Natural killer cell (primary cell): ENCODE measurements at places on chromosomes 12 and 14.

GRCh38 chr12:45377815-45378214 lies 161.9 kb downstream of the ANO6 start:
- DNase-seq, result no peak

- peak; percentile 24 for DNase-seq
Observed at GRCh38 chr14:56555921-56556570, 23.6 kb upstream of the TMEM260 start.

GRCh38 chr14:88616697-88617096 lies 53.9 kb downstream of the ZC3H14 start:
- DNase-seq, result no peak

DNA sequence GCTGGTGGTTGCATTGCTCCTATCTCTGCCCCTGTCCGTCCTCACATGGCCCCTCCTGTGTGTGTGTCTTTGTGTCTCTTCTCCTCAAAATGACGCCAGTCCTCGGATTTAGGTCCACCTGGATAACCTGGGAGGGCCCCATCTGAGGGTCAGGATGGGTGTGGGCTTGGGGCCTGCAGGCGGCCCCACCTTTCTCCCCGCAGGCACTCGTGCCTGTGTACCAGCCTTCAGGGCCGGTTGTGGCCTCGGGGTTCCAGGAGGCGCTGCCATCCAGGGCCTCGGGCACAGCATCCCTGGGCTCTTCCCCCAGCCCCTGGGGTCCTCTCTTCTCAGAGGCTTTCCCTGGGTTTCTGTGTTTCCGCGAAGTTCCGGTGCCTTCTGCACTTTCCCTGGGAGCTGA lies 54.7 kb downstream of the LRCOL1 start:
- DNase-seq, result no peak

DNA sequence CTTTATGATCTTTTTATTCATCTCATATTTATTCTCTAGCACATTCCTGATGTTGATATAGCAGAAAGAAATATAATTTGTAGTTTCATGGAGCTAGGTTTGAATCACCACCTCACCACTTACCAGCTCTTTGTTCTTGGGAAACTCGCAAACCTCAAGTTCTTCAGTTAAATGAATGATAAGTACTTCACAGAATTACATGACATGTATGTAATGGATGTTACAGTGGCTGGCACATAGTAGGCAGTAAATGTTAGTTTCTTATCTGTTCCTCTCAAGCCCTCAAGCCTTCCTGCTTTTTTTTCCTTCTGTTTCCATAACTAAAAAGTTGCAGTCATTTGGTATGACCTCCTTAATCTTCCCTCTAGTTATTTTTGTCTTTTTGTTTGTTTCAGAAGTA lies 54.9 kb downstream of the SPATS2 start:
- no peak for DNase-seq

- no peak for DNase-seq
Observed at GRCh38 chr12:94811611-94812010, 161.3 kb upstream of the TMCC3 start.

- no peak for DNase-seq
Observed at GRCh38 chr14:72876710-72877063, 17.2 kb downstream of the DPF3 start.

DNA sequence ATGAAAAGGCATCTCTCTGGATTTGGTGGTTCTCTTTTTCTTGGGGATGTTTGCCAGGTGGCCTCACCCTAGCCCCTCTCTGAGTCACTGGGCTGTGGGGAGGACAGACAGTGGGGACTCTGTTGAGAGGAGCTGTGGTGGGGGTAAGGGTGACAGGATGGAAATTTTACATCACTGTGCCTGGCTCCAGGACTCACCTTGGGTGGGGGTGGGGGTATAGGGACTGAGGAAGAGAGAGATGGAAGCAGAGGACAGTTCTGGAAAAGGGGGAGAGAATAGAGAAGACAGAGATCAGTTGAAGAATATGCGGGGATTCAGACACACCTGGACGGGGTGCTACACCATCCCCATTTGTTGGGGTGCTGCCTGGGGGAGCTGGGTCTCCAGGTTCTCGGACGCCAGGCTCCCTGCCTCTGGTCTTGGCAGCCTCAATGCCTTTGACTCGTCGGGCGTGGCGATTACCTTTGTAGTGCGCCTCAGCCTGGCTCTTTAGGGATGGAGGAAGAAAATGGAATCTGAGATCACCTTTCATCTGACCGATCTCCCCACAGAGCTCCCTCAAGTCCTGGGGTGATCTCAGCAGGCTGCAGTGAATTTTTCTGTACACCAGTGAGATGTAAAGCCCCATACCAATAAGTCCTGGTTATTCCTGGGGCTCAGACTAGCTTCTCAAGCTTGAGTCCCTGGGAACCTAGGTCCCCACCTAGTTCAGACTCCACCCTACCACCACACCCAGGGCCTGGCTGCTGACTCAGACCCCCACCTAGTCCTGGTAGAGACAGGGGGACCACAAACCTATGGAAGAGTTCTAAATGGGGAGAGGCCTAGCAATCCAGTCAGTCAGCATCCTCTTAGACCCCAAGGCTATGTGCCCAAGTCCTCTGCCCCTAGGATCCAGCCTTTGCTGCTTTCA lies 9.6 kb upstream of the GPR84 start:
- no peak for DNase-seq

- DNase-seq, result no peak
Observed at GRCh38 chr12:132475304-132476037, 14.5 kb upstream of the FBRSL1 start.

GRCh38 chr12:4432878-4433744 lies 12.5 kb downstream of the FGF6 start:
- DNase-seq, result no peak

GRCh38 chr14:79443602-79444001 lies 767.7 kb downstream of the DIO2 start:
- no peak for DNase-seq

- peak; percentile 30 for DNase-seq
Observed at GRCh38 chr12:92408072-92408900, 262.6 kb upstream of the BTG1 start.

DNA sequence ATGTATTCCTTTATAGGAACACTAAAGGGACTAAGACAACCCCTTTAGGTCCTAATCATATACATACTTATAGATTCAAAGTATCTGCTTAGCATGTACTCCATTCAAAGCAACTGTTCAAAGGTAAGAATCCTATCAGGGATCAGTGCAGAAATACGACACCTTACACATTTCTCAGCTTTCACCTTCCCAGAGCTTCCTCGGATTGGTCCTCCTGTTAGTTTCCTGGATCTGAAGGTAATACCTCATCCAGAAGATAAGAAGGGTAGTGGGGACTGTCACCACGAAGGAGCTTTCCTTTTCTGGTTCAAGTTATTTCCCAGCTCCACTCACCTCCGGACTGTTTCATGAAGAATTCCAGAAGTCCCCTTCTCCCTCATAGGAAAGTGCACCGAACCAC lies 38.0 kb downstream of the RCOR1 start:
- no peak for DNase-seq

DNA sequence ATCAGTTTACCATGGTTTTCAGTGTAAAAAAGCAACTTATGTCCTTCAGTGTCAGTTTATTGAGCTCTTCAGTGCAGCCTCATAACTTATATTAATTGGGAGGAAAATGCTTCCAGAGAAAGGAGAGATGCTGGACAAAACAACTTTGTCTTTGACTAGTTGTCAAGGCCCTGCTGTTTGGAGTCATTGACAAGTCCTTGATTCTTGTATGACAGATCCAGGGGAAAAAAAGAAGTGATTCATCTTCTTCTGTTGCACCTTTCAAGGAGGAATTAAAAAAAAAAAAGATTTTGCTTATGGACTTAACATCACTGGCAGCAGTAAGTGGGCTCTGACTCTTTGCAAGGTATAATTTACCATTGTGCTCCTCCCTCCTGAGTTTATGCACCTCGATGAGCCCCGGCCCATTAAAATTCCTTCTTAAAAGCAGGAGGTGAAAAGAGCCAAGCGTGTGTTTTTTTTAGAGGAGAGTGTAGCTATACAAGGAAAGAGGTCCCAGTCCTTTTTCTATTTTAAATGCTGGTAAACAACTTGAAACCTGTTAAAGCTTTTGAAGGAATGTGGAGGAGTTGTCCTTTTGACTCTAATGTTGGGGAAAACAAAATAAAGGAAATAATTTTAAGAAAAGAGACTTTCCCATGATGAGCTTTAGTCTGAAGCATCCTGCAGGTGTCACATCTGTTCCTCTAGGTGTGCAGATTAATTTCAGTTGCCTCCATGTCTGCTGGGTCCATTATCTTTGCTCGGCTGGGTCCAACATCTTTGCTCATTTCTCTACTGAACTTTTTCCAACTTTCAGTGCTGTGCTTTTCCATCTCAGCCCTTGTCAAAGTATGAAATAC lies 431.6 kb downstream of the RAD51B start:
- no peak for DNase-seq

DNA sequence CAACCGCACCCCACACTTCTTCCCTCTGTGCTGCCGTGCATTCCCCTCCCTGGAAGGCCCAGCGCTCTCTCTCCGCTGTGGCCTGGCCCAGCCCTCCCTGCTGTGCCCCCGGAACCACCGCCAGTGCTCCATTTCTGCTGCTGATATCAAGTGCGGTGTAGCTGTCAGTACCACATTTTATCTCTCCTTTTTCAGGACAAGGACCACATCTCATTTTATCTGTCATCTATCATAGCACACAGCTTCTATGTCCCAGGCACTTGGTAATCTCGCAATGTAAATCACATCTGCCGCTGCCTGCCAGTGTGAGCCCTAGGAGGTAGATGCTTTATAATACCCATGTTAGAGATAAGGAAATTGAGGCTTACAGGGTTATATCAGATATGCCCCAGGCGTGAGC lies 18.3 kb downstream of the IL31 start:
- no peak for DNase-seq

GRCh38 chr12:62578726-62579125 lies 112.1 kb downstream of the MON2 start:
- no peak for DNase-seq

GRCh38 chr12:121532503-121533393 lies 48.1 kb downstream of the KDM2B start:
- no peak for DNase-seq

GRCh38 chr14:26966908-26967307 lies 369.1 kb upstream of the NOVA1 start:
- DNase-seq, result no peak

DNA sequence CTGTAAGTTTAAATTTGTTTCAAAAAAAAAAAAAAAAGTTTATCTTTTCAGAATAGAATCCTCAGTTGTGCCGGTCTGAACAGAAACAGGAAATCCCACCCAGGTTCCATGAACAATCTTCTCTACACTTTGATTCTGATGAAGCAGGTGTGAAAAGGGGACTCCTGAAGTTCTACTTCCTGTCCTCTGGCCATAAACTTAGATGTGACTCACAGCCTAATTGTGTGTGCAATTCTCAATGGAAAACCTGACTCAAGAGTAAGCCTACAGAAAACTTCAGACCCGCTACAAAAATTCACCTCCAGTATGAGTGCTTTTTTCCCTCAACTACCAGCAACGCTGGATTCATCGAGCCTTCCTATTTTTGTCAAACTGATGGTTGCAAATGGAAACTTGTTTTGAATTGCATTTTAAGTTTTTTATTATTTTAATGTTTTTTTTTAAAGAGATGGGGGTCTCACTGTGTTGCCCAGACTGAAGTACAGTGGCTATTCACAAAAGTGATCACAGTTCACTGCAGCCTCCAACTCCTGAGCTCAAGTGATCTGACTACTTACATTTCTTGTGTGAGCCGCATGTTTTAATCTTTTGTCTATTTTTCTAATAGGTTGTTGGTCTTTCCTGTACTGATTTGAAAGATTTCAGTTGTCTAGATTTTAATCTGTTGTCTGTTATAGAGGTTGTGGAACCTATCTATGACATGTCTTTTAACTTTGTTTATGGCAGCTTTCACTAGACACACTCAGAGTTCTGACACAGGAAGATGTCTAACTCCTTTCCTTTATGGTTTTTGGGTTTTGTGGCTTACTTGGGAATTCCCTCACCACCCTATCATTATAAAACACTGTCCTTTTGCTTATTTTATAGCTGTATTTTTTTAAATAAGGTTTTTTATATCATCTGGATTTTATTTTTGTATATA lies 37.6 kb downstream of the ATG14 start:
- no peak for DNase-seq

- DNase-seq, result no peak
Observed at GRCh38 chr14:73896521-73896920, 9.9 kb downstream of the ZNF410 start.
